Anterior cingulate cortex (tissue), 58 donors: ENCODE measurements at places on chromosomes 5 and 9.

DNA sequence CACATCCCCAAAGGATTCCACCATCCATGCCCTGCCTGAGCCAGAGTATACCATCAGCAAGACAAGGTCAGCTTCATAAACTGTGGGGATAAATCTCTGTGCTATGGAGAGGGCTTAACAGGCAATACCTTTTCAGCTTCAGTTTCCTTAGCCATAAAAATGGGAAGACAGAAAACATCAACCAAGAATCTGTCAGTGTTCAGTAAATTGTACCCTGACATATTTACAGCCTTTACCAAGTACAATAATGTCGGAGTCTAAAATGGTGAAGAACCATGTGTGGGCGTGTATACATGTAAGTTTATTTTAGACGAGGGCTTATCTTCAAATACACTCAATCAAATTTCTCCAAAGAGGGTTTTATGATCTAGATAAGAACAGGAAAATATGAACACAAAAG lies 94.7 kb downstream of the ELAVL2 start:
- DNase-seq = no peak

DNA sequence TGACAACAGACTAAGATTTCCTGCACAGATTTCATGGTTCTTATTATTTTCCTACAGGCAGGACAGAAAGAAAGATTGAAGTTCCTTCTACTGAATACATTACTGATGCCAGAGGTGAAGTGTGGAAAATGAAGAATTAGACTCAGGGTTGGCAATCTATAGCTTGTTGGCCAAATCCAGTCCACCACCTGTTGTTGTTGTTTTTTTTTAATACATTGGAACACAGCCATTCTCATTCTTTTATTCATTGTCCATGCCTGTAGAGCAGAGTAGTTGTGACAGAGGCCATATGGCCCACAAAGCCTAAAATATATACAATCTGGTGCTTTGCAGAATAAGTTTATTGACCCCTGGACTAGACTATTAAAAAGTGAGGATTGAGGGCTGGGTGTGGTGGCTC lies 5.8 kb upstream of the PLPPR1 start:
- DNase-seq = no peak

GRCh38 chr5:179516221-179516620 lies 34.1 kb upstream of the RUFY1 start:
- no peak for DNase-seq

GRCh38 chr5:149108651-149109280 lies 32.5 kb upstream of the ABLIM3 start:
- DNase-seq = no peak

DNA sequence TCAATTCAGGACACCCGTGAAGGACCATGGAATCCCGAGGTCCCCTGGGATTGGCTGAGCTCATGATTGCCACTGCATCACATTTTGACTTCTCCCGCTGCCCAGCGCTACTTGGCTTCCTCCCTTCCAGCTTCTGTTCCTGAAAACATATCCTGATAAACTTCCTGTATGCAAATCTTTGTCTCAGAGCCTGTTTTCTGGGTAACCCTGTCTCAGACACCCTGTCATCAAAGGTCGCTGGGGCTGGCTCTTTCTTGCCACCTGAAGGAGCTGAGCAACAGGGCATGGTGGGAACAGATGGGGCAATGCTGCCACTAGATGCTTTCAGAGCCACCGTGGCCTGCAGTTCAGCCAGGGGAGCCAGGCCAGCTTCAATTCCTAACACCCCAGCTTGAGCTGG lies 154.3 kb upstream of the TBC1D2 start:
- DNase-seq = no peak

DNA sequence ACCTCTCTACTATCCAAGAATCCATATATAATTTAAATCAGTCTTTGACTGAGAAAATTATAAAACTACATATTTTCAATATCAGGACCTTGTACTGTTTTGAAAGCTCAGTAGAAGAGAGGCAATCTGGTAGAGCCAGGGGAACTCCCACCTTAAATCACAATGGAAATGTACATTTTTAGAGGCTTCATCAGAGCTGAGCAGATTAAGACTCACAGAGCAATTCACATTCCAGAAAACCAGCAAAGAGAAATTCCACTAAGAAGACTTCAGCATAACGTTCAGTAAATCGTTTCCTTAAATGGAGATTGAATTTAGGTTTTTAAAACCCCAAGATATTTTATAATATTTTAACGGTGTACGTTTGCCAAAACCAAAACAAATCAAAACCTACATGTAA lies 227.8 kb upstream of the TRPM3 start:
- no peak for DNase-seq
